ENCODE measurements at places on chromosomes 12 and 14. TPM values are rescaled to one million over a fixed set of nuclear protein-coding genes. Genes with fewer than 3 reads are reported as not detected.

The BEGAIN gene
- polyA plus RNA-seq: 2.8 TPM

The GNB3 gene
- 10.3 TPM for polyA plus RNA-seq

The CD4 gene
- 15.5 TPM for polyA plus RNA-seq

The CATSPERB gene
- polyA plus RNA-seq: 0.05 TPM

The MAP4K5 gene
- 38.7 TPM for polyA plus RNA-seq

The C1QL4 gene
- polyA plus RNA-seq: not detected

The TMEM132C gene
- 3.2 TPM for polyA plus RNA-seq

The PNP gene
- polyA plus RNA-seq: 12.9 TPM

The PZP gene
- polyA plus RNA-seq: 0.31 TPM

The TAS2R14 gene
- polyA plus RNA-seq: 2.0 TPM

The RBM19 gene
- polyA plus RNA-seq: 14.9 TPM

The ISCA2 gene
- polyA plus RNA-seq: 22.7 TPM

The EEA1 gene
- 20.5 TPM for polyA plus RNA-seq

The CPNE6 gene
- polyA plus RNA-seq: not detected

The PACS2 gene
- polyA plus RNA-seq: 82.1 TPM

The ITGA7 gene
- 443 TPM for polyA plus RNA-seq

The CD69 gene
- polyA plus RNA-seq: 1.3 TPM

The NOS1 gene
- 0.35 TPM for polyA plus RNA-seq

The CCDC196 gene
- polyA plus RNA-seq: not detected

The CFAP54 gene
- polyA plus RNA-seq: 0.52 TPM

The RHEBL1 gene
- polyA plus RNA-seq: 0.93 TPM

The TPH2 gene
- polyA plus RNA-seq: 0.37 TPM

The ANO6 gene
- 63.5 TPM for polyA plus RNA-seq

The PRR4 gene
- polyA plus RNA-seq: 2.6 TPM

The RASAL1 gene
- polyA plus RNA-seq: 0.28 TPM

The PRDM4 gene
- polyA plus RNA-seq: 14.7 TPM

Data from muscle of back (tissue), 13 donors.